Pulmonary artery endothelial cell (primary cell): ENCODE measurements at places on chromosomes 6 and 20.
A peak's percentile ranks its signal among the peaks of the same experiment; 100 is the strongest.

DNA sequence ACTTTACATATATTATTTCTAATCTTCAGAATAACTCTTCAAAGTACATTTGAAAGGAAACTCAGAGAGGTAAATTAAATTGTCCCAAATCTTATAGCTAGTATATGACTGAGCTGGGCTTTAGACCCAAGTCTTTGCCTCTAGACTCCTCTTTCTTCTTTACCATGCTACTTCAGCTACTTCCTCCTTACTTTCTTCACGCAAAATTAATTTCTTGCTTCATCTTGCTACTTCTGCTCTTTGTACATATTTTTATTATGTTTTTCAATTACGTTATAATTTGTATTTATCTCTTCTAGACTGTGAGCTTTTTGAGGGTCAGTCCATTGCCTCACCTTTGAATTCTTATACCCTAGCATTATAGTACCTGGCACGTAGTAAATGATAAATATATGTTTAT lies 5.3 kb downstream of the TMEM170B start:
- no peak for DNase-seq

GRCh38 chr6:79676785-79677736 lies 45.9 kb downstream of the SH3BGRL2 start:
- DNase-seq = no peak

GRCh38 chr6:20211941-20212391 lies 303 bp downstream of the MBOAT1 start:
- no peak for DNase-seq

DNA sequence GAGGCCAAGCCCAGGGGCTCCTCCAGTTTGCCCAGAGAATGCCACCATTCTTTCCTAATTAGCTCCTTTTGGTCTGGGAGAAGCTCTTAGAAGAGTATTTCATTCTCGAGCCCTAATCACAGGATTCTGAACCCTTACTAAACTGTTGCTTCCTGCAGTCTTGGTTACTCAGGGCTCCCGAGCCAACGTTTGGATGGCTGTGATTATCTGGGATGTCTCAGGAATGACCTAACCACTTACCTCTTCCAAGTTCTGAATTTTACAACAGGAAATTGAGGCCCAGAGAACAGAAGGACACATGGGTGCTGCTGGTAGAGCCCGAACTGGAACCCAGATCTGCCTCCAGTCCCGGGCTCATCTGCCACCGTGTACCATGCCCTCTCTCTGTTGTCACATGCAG lies 22.2 kb upstream of the PNPLA1 start:
- peak; percentile 40 for DNase-seq

DNA sequence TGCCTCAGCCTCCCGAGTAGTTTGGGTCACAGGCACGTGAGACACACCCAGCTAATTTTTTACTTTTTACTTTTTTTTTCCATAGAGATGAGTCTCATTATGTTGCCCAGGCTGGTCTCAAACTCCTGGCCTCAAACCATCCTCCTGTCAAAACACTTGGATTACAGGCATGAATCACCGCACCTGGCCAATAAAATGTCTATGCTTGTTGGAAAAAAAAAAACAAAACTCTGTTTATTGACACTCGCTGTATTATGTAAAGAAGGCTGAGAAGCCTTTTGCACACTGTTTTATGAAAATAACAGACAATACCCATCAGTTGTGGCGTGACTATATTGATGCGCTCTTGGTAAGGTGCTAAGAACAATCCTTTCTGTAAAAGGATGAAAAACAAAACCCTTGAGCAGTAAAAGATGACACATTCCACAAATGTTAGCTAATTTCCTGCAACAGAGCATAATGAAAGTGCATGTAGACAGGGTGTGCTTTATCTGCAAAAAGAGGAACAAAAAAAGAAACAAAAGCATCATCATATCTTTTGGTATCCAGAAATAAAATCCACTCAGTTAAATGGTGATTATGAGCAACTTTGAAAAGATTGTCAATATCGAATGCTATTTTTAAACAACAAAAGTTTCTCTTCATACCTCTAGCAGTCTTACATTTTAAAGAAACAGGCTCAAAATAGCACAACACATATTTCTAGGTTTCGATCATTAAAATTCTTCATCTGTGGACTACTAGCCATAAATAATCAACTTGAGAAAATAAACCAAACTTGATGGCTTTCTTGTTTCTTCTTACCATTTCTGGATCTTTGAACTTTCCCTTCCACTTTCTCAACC lies 108.3 kb upstream of the PHACTR1 start:
- no peak for DNase-seq

DNA sequence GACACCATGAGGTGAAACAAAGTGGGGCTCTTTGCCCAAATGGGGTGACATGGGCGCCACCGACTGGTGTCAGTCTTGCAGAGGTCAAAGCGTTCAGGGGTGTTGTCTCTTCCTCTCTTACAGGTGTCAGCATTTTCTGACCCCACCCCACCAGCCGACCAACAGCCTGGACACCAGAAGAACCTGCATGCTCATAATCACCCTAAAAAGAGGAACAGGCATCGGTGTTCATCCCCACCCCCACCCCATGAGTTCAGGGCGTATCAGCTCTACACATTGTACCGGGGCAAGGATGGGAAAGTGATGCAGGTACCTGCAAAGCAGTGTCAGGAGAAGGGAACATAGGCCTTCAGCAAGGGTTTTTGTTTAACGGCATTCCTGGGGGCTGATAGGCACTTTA lies 14.8 kb downstream of the LYRM2 start:
- DNase-seq = no peak

DNA sequence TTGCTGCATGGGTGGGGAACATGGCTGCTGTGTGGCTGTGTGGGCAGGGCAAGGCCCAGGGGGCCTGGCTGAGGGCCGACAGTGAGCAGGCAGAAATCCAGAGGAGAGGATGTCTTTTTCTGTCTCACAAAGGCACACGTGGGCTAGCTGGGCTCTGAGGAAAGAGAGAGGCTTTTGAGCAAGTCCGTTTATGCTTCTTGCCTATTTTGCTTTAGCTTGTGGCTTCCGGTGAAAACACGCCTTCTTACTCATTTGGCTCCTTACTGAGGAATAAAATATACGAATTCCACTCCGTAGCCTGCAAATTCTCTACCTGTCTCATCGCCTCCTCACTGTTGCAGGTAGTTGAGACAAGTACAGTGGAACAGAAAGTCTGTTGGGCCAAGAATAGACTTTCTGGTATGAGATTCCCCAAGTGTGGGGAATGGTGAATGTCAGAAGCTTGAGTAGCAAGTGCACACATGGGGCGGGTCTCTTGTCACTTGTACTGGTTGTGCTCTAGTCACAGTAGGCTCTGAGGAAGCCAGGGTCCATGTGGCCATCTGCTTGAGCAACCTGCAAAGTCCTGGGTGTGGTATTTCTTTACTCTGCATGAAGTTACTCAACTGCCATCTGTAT lies 28.4 kb downstream of the WRNIP1 start:
- DNase-seq = no peak

GRCh38 chr6:109240370-109241084 lies 141.7 kb downstream of the CD164 start:
- no peak for DNase-seq

DNA sequence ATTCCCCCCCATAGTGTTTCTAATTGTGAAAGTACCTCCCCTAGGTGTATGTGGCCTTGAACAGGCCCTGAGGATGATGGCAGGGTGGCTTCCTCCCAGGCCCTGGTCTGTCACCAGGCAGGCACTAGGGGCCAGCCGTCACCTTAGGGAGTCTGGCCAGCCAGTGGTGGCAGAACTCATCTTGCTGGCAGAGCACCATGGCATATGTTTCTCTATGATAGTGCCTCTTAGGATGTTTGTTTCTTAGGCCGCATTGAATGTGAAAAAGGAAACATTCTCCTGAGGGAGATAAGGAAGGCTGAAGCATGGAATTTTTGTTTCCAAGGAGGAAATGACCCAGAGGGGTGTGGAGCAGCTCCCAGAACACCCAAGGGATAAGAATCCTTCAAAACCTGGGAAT lies 45.2 kb upstream of the KLHL31 start:
- DNase-seq = peak; percentile 46

DNA sequence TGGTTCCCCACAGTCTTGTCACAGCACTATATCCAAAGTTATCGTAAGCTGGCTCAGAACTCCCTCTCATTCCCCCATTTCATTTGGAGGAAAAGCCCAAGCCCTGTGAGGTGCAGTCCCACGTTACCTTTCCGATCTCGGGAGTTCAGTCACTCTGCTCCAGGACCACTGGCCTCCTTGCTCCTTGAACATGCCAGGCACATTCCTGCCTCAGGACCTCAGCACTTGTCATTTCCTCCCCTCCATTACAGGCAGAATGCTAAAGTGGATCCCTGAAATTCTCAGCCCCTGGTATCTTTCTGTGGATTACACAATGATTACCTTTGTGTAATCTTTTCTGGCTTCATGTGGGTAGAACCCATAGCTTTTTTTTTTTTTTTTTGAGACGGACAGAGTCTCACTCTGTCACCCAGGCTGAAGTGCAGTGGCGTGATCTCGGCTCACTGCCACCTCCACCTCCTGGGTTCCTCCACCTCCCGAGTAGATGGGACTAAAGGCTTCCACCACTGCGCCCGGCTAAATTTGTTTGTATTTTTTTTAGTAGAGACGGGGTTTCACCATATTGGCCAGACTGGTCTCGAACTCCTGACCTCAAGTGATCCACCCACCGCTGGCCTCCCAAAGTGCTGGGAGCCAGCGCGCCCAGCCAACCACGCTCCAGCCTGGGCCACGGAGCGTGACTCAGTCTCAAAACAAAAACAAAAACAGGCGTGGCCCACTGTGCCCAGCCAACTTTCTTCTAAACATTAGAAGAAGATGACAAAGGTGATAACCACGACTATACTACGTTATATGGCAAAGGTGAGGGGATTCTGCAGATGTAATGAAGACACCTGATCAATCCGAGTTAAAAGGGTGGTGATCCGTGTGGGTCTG lies 4.0 kb upstream of the OXT start:
- no peak for DNase-seq

DNA sequence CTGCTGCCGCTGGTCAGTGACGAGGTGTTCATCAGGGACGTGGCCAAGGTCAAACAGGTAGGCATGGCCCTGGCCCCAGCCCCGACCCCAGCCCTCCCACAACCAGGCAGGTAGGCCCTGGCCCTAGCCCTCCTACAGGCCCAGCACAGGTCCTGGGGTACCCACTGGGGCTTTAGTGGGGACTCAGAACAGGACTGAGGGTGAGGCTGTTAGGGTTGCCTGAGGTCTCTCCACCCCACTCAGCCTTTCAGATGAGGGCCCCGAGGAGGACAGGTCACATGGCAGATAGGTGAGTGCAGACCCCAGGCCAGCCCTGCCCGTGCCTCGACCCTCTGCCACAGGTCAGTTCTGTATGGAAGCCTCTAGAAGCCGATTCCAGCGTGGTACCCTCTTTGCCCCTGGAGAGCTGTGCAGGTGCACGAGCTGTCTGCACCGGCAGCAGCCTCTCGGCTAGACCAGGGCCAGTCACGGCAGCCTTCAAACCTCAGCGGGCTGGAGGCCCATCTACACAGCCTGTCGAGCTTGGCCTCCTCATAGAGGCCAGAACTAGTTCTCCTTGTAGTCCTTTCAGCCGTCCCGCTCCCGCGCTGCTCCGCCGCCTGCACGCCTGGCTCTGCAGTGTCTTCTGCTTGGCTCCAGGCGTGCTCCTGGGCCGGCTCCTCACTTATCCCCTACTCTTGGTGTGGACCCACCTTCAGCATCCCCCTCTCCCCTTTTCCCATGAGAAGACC lies 35.5 kb downstream of the PYGB start:
- DNase-seq = no peak
